ENCODE measurements at places on chromosomes 7 and 10. TPM values are rescaled to one million over a fixed set of nuclear protein-coding genes. Genes with fewer than 3 reads are reported as not detected.

GRCh38 chr7:142460402-142461117 lies 202.7 kb upstream of the PRSS58 start:
- no peak for DNase-seq

DNA sequence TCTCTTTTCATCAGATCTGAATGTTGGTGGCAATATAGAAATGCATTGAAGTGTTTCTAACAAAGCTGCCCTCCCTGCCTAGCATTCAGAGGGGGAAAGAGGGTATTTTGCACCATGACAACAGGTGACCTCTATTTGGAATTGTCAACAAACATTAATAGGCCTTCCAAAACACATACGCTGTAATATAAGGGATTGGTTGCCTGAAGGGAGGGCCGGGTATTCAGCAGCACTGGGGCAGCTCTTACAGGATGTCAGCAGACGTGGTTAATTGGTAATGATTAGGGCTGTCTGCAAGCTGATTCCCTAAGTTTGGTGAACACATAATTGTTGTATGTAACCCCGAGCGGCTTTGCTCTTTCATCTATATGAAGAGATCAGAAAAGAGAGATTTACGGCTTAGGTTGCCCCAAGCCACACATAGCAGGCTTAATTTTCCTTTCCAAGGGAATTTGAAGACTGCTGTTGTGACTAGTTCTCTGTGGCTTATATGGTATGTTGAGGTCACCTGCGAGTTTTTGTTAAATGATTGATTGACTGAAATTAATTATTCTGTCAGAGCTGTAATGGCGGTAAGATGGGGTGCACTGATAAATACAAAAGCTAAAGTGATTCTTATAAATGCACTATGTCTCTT lies 759.3 kb downstream of the LRMDA start:
- DNase-seq = no peak

LLCFC1 gene
- not detected for total RNA-seq

KMT2E gene
- 208 TPM for total RNA-seq

GRCh38 chr10:74704629-74705357 lies 121.6 kb upstream of the KAT6B start:
- DNase-seq = no peak

DNA sequence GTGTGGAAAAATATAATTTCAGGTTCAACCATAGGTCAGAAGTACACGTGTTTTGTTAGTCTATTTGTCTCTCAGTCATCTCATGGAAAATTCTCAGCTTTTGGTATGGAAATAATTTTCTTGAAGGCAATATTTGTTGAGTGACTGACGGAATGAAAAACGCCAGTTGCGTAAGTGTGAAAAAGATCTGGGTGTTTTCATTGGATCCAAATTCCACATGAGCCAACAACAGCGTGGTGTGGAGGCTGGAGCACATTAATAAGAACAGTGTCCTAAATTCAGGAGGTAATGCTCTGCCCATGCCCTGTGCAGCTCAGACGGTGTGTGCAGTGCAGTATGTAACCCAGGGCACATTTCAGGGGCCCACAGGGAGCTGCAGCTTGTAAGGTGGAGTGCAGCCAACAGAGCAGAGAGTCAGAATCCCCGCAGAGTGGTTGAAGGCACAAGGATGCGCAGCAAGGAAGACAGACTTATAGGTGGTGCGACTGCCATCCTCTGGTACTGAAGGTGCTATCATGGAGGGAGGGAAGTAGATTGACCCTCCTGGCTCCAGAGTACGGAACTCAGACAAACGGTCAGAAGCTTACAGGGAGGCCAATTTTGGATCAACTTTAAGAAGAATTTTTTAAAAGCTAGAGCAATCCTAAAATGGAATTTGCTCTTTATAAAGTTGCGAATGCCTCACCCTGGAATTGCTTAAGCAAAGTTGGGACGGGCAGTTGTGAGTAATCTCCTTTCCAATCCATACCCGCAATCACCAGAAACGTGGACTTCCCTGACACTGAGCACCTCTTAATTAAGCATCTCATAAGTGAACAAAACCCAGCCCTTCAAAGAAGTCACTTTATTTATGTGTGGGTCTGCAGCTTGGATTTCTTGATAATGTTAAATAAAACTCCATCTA lies 38.0 kb downstream of the EGFR start:
- no peak for DNase-seq

GRCh38 chr7:68381731-68382130 lies 1216.5 kb upstream of the AUTS2 start:
- no peak for DNase-seq

DNA sequence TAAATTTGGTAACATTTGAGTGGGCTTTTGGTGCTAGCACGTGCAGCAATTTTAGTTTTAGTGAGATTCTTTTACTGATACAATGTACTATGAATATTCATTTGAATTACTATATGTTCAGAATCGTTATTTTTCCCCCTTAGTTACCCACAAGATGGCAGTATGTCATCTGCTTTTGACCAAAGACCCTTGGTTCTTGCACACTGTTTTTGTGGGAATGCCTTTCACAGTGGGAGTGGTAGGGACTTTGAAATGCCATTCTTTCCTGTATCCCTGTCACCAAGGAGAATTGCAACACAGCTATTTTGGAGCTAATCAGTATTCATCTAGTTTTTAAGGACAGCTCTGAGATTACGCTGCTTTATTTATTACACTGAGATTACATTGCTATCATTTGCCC lies 40.6 kb downstream of the SEC23IP start:
- no peak for DNase-seq

COX15 gene
- total RNA-seq = 11.5 TPM

- no peak for DNase-seq
Measured at GRCh38 chr7:145732521-145732920, 384.1 kb upstream of the CNTNAP2 start.

GRCh38 chr10:93463723-93464476 lies 18.2 kb downstream of the MYOF start:
- peak; percentile 69 for DNase-seq

- no peak for DNase-seq
Measured at GRCh38 chr7:136890399-136890798, 21.9 kb downstream of the CHRM2 start.

SCIN gene
- under 0.01 TPM for total RNA-seq

GRCh38 chr7:45687721-45688120 lies 113.6 kb downstream of the ADCY1 start:
- DNase-seq = no peak

DNA sequence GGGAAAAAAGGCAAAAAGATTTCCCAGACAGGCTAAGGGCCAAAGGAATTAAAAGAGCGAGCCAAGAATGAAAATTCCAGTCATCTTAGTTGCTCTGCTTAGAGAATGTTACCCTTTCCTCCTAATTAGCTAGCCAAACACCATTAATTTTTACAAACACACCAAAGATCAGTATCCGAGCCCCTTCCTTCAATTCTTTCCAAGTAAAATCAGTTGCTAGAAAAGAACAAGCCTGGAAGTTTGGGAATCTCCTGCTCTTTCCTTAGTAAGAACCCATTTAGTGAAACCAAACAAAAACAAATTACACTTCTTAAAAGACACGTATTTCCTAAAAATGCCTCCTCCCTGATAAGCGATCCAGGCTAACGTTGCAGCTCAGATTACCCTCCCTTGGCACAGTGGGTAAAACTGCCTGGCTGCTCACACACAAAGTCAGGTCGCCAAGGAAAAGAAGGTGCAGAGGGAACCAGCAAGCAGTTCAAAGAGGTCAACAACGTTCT lies 57.1 kb upstream of the ABLIM1 start:
- no peak for DNase-seq

SMO gene
- 18.2 TPM for total RNA-seq

DNA sequence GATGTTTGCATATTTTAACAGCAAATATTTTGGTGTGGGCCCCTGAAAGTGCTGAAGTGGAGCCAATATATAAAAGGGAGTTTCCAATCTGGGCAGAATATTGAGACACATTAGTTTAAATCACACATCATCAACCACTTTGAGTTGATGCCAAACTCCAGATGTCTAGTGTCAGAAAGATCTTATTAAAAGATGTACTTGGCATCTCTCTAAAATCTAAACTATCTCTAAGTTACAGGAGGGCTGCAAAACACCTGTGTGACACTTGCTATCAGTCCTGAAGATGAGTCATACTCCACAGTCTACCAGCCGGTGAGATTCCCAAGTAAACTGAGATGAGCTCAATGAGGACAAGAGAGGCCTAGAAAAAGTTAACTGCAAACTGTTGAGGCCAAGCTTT lies 11.4 kb downstream of the JAZF1 start:
- no peak for DNase-seq

- no peak for DNase-seq
Measured at GRCh38 chr10:106959521-106959920, 205.0 kb downstream of the SORCS1 start.

- DNase-seq = no peak
Measured at GRCh38 chr10:1715821-1716220, 21.5 kb downstream of the ADARB2 start.

MLXIPL gene
- 1.7 TPM for total RNA-seq

- no peak for DNase-seq
Measured at GRCh38 chr10:69503896-69504265, 52.6 kb downstream of the TSPAN15 start.

GRCh38 chr7:29105752-29106668 lies 40.3 kb downstream of the CPVL start:
- DNase-seq = peak; percentile 33

GRCh38 chr10:5014936-5015335 lies 11.3 kb upstream of the AKR1C2 start:
- DNase-seq = no peak

DNA sequence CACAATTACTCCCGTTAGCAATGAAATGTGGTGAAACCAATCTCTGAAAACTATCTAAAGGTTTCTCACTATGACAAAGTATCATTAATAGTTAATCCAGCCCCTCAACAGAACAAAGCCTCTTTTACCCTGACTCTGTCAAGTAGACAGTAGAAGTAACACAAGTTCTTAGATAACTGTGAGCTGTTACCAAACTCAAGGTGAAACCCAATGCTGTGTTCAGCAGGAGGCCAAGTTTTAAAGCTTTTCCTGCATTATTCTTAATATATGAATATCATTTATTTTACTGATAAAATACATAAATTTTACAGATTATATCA lies 109.1 kb downstream of the SRPK2 start:
- no peak for DNase-seq

- no peak for DNase-seq
Measured at GRCh38 chr7:22442882-22443369, 57.1 kb downstream of the STEAP1B start.

FOXP2 gene
- total RNA-seq = 32.0 TPM

DNA sequence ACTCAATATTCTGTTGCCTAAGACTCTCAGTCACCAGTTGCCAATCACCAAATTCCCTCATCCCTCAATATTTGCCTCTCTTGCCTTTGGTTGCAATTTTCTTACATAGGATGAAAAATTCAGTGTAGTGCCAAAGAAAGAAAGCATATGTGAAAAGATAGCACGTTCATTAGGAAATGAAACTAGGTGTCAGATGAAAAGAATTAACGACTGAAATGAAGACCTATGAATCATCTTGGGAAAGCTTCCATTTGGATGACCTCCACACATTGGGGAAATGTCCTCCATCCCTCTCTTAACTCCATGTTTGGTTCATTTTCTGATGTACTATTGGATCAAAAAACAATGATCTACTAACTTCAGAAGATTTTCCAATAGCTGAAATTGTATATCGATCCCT lies 145.1 kb upstream of the MEOX2 start:
- no peak for DNase-seq

DNA sequence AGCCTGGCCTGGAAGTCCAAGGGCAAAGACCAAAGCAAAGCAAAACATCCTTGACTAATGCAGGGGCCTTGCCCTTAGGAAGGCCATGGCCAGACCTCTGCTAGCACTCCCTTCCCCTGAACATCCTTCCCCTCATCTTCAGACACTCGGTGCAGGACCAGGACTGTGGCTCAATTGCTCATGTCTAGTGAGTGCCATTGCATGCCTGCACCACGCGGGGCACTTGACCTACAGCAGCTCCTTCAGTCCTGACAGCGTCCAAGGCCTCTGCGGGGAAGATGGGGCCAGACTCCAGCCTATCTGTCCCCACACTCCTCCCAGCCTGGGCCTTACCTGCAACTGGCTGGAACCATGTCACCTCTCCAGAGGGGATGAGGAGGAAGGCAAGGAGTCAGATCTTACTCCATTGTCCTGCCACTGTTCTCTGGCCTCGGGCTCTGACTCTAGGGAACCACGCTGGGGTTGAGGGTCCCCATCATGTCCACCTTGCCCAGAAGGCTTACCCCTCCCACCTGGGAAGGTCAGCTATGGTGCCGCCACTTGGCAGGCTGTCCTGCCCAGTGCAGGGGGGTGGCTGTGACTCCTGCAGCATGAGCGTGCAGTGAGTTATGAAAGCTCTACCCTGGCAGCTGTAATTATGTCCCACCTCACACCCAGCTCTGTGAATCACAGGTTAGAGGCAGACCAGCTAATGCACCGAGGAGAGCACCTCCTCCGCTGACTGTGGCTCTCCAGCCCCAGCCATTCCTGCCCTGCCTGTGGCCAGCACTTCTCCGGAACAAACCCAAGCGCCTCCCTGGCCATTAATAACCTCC lies 16.1 kb downstream of the DRGX start:
- DNase-seq = no peak

DNA sequence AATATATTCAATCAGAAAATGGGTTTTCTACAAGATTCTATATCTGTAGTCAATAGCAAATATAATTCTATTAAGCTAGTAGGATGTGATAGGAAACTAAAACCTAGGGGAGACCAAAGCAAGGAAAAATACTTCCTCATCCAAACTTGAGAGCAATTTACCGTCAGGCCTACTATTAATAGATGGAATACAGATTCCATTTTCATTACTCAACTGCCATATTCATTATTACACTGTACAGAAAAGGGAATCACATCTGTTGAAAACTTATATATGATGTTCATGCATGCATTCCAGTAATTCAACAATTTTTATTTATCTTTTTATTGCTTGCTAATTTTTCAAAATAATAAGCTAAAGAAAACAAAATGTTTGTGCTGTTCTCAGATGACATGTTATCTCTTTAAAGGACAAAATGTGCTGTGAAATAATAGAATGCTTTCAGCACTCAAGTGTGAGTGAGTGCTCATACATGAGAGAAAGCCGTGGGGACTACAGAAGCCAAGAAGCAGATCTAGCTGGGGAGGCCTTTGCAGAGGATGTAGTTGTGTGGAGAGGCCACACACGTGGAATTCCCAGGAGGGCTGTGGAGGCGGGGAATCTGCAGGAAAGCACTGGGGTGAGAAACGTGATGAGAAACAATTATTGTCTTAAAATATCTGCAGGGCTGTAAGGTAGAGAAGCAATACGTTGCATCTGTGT lies 110.0 kb downstream of the EGFR start:
- peak; percentile 43 for DNase-seq

SCART1 gene
- 8.2 TPM for total RNA-seq

Measured in uterus (tissue), 4 donors.